ENCODE measurements at places on chromosomes 4 and X. TPM values are rescaled to one million over a fixed set of nuclear protein-coding genes. Genes with fewer than 3 reads are reported as not detected.

The FGB gene
- total RNA-seq = not detected

DNA sequence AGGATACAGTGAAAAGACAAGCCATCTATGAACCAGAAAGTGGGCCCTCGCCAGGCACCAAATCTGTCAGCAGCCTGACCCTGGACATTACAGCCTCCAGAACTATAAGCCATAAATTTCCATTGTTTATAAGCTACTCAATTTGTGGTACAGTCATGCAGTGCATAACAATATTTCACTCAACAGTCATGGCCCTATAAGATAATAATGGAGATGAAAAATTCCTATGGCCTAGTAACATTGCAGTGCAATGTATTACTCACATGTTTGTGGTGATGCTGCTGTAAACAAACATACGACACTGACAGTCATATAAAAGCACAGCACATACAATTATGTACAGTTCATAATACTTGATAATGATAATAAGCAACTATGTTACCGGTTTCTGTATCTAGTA is 17.1 kb upstream of the TLR1 start:
- DNase-seq = no peak

- DNase-seq = no peak
Observed at GRCh38 chrX:147119088-147119487, 304.5 kb upstream of the CXorf51A start.

GRCh38 chrX:102835504-102836146 is 101.4 kb upstream of the RAB40AL start:
- no peak for DNase-seq

- DNase-seq = no peak
Observed at GRCh38 chrX:44802613-44803012, 41.2 kb upstream of the DUSP21 start.

DNA sequence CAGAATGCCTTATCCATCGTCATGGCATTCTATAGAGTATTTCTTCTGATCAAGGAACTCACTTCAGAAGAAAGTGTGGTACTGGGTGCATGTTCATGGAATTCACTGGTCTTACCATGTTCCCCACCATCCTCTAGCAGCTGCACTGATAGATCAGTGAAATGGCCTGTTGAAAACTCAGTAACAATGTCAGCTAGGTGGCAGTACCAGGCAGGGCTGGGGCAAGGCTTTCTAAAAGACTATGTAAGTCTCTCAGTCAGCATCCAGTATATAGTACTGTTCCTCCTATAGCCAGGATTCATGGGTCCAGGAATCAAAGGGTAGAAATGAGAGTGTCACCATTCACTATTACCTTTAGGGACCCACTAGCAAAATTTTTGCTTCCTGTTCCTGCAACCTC is 15.8 kb upstream of the LDB2 start:
- DNase-seq = no peak

GRCh38 chr4:70640192-70640591 is 11.6 kb downstream of the ENAM start:
- no peak for DNase-seq

DNA sequence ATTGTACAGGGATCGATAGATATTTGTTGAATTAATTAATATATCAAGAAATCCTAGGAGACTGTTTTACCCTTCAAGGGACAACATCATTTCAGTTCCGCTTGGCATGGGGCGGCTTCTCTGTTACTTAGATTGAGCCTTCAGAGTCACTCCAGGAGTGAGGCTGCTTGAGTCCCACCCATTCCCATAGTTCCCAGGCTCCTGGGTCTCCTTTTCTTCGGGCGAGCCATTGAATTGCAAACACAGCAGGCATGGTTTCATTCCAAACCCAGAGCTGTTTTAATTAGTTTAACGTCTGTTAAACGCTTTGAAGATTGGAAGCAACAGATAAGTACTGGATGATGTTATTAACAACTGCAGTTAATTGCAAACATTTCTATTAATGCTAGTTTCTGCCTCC is 571 bp upstream of the EDA start:
- DNase-seq = no peak

The FHIP1A gene
- 3.0 TPM for total RNA-seq

The EDA gene
- not detected for total RNA-seq

The SPARCL1 gene
- total RNA-seq = not detected

The VSIG1 gene
- 0.37 TPM for total RNA-seq

The AMBN gene
- not detected for total RNA-seq

GRCh38 chr4:161721947-161722346 is 441.9 kb downstream of the FSTL5 start:
- no peak for DNase-seq

GRCh38 chr4:22030307-22030706 is 81.7 kb upstream of the KCNIP4 start:
- no peak for DNase-seq

- DNase-seq = no peak
Observed at GRCh38 chrX:150547375-150548115, 20.9 kb upstream of the MTM1 start.

DNA sequence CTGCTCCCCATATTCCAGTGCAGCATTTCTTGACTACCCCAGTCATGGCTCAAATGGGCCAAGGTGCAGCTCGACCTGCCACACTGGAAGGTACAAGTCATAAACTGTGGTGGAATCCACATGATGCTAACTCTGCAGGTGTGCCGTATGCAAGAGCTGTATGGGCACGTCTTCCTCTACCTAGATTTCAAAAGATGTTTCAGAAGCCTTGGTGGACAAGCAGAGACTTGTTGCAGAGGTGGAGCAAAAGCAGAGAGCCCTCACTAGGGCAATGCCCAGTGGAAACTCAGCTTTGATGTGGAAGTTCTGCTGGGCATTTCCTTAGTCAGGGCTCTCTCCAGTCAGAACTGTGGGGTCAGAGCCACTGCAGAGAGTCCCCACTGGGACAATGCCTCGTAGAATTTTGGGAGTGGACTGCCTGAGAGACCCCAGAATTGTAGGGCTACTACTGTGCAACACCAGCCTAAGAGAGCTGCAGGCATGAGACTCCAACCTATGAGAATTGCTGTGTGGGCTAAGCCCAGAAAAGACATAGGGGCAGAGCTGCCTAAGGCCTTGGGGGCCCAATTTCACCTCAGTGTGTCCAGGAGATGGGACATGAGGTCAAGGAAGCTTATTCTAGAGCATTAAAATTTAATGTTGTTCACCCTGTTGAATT is 65.7 kb downstream of the BEX3 start:
- no peak for DNase-seq

DNA sequence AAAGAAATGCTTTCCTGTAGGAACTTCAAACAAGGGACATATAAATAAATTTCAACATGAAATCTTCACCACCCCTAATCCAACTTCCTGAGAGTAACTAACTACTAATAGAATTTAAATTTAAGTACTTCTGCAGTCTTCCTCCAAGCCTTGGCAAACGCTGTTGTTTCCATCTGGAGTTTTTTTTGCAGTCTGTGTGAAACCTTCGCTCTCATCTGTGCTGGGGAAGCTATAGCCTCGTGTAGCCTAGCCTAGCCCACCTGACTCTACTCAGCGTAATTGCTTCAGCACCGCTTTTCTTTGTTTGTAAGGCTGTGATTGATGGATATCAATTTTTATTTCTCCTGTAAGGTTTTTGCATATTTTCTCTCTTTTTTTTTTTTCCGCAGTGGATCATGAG is 30.9 kb downstream of the STOX2 start:
- no peak for DNase-seq

- DNase-seq = no peak
Observed at GRCh38 chr4:158530381-158530780, 8.7 kb downstream of the RXFP1 start.

The SH3TC1 gene
- total RNA-seq = 4.3 TPM

The JCHAIN gene
- total RNA-seq = not detected

DNA sequence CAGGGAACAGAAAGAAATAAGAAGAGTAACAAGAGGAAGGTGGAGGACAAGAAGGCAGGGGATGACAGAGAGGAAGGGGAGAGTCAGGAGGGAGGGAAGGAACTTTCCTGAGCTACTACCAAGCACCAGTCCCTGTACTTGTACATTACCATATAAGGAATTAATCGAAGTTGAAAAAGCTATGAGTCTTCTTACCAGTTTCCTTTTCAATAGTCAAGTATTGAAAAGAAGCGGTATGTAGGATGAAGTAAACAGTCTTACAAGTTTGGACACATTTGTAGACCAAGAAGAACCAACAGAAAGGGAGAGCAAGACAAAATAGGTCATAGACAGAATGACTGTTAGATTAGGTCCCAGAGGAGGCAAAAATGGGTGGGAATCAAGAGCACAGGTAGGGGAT is 629.7 kb upstream of the DIPK2B start:
- no peak for DNase-seq

DNA sequence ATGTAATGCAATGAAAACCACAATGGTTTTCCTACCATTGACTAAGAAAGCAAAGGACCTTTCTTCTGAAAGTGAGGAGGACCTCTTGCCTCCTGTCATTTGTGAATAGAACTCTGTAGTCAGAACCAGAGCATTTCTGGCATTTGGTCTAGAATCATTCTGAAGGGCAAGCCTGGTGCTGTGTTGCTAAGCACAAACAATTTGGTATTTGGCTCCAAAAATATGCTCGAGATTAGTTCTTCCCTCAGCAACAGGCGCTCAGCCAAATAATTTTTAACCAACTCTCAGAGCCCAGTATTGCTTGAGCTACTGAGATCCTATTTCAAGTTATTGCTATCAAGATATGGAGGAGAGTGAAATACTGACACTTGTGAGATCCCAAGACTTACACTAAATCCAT is 71.0 kb downstream of the SNCA start:
- DNase-seq = no peak
